SHP77 treated with DMSO at 0.1 percent for 48 hours (cell line): ENCODE measurements at places on chromosomes 7 and 10.

- DNase-seq: no peak
Measured at GRCh38 chr7:1564603-1565022, 5.2 kb downstream of the PSMG3 start.

DNA sequence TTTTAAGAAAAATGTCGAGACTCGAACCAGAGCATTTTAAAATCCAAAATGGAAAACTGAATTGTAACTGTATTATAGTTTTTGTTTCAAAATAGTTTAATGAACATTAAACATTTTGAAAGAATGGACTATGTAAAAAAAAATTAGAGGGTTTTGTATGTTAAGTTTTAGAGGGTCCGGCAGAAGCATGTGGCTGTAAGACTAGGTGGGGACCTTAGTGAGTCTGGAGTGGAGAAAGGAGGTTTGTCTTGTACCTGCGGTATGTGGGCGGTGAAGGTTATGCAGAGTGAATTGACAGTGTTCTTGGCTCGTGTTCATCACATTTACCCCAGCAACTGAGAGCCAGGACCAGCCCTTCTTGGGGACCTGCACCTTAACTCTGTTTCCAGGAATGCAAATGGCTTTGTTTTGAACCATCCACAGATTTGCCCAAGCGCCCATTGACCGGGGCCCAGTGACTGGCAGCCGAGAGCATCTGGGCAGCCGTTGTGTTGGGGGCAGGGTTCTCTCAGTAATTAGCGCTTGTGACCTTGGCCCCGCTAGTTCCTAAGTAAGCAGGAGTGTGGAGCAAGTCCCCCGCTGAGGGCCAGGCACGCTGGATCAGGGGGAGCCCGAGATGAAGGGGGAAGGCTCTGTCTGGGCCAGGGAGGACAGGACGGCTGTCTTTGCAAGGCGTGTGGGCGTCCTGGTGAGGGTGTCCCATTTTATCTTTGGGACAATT lies 1.4 kb upstream of the KLF6 start:
- no peak for DNase-seq

DNA sequence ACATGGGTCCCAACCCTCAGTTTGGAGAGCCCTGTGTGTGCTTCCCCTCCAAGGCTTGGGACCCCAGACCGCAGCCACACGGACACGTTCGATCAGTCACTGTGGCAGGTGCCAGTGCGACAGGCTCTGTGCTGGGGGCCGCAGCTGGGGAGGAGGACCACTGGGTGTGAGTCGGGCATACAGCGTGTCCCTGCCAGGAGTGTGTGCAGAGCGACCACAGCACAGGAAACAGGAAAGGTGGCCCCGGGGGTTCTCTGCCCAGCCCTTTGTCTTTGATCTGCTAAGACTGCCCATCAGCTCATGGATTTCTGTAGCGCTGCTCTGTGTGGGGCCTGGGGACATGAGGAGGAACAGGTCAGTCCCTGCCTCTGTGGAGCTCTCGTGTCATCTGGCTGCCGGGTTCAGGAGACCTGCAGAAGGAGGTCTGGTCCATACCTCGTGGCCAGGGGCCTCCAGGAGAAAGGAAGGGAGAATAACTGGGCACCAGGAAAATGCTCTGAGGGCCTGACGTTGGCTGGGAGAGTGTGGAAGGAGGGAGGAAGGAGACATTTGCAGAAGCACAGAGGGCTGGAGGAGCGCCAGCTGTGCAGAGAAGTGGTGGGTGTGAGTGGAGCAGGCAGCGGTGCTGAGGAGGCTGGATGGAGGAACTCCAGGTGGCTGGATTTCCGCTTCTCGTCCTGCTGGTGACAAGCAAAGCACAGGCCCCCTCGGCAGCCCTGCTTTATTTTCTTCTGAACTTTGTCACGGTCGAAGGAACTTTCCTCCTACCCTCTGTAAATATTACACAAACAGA lies 4.1 kb downstream of the NUDT1 start:
- no peak for DNase-seq

DNA sequence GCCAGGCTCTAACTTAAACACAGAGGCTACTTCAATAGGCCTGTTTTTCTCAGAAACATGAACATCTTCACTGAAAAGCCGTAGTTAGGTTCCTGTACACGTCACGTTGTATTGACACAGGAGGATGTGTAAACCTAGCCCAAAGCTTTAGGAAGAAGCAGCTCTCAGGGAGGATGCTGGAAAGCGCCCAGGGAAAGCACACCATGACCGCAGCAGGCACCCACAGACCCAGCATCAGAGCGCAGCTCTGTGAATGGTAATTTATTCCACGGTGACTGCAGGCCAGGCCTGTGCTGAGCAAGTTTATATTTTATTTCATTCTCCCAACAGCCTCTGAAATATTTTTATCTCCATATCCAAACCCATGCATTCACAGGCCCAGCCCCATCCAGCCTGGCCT lies 51.1 kb downstream of the ASB13 start:
- no peak for DNase-seq

DNA sequence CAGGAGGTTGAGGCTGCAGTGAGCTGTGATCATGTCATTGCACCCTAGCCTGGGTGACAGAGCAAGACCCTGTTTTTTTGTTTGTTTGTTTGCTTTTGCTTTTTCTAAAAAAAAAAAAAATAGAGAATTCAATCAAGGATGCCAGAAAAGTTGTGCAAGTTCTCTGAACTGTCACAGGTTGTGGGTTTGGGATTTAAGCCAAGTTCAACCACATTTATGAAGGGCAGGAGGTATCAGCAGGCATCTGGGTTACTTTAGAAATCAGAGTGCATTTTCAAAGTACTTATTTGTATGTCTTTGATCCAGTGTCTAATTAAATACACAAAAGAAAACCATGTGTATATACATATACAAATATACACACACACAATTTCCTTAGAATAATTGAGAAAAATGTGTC lies 151.2 kb upstream of the MINDY3 start:
- DNase-seq: no peak

DNA sequence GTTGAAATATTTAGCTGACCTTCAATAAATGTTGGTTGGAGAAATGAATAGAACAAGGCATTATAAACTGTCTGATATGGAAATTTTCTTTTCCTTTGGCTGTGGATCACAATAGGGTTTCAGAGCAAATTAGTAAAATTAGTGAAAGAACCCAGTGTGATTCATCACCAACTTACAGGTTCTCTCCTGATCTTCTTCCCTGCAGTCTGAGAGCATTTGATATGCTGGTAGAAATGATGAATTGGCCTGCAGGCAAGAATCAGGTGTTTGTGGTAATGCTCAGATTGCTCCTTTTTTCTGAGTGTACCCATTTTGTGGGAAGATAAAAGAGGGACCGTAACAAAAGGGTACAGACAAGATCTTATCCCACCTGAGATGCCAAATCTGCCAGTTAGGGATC lies 51.9 kb downstream of the BTAF1 start:
- DNase-seq: no peak

- DNase-seq: no peak
Measured at GRCh38 chr10:5760515-5760914, 52.7 kb downstream of the GDI2 start.

DNA sequence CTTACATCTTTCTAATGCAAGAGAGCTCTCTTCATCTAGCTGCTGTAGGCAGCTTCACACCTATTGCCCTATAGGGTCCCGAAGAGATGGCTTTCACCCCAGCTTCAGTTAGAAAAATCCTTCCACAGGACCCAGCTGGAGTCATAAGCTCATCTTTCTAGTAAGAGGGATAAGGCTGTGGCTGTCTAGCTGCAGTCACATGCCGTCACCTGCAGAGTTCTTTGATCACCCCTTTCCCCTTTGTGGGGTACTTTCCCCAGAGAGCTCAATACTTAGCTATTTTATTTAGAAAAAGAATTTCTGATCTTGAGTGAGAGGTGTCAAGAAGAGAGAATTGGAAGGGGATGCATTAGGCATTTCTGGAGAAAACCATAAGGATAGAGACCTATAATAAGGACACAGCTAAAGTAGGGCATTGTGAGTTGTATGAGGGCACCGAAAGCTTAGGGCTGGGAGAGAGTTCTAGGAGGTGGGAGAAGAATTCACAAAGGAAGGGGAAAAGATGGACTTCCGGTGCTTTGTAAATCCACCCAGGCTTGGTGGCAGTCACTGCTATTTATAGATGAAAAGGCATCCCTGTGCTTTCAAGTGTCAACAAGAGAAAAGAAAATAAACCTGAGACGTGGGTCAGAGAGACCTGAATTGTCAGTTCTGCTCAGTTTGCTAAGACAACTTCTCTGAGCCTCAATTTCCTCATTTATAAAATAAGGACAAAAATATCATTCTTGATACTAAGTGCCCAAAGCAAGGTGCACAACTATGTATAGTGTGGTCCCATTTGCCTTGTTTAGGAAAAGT lies 11.1 kb upstream of the ST8SIA6 start:
- no peak for DNase-seq

DNA sequence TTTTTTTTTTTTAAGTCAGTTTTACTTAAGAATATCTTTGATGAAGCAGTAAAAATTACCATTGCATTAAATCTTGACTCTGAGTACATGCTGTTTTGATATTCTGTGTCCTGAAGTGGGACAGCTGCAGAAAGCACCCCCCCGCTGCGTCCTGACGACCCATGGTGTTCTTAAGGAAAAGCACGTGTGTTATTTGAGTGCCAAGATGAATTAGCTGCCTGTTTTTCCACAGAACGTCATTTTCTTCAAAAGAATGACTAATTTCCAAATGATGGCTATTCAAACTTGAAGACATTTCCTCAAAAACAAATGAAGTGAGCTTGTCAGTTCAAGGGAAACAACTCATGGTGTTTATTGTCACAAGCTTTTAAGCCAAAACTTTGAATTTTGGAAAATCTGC lies 45.9 kb downstream of the CREM start:
- no peak for DNase-seq

DNA sequence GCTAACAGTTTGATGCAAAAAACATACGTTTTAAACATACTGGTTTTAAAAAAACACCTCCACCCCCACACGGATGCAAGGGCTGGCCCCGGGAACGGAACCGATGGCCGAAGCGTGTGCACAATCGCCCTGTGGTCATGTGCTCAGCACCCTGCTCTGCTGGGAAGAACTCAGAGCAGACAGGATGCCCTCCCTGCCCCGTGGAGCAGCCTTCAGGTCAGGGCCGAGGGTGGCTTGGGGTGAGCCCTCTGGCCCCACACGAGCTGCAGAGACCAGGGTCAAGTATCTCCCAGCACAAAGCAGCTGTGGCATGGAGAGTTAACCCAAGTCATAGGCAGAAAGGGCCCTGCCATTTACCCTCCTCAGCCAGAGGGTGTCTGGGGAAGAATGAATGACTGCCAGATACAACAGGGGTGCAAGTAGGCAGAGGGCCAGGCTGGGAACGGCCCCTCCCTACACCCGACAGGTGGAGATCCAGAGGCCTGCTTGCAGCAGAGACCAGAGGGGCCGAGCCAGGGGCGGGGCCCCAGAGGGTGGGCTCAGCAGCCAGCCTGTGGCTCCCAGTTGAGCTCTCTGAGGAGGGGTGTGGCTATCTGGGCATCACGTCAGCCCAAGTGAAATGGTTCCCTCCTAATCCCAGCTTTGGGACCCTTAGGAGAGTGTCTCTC lies 56.8 kb downstream of the ZRANB1 start:
- DNase-seq: no peak

DNA sequence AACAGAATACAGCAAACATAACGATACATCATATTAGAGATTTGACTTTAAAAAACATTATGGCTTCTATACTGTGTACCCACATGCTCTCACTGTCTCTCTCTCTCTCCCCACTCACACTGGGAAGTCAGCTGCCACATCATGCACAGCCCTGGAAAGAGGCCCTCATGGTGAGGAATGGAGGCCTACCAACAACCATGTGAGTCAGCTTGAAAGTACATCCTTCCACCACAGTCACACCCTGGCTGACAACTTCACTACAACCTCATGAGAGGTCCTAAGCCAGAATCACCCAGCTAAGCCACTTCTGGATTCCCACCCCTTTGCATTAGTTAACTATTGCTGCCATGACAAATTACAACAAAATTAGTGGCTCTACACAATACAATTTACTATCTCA lies 23.3 kb upstream of the GPR22 start:
- no peak for DNase-seq

GRCh38 chr7:132516042-132516840 lies 60.0 kb downstream of the PLXNA4 start:
- DNase-seq: no peak

DNA sequence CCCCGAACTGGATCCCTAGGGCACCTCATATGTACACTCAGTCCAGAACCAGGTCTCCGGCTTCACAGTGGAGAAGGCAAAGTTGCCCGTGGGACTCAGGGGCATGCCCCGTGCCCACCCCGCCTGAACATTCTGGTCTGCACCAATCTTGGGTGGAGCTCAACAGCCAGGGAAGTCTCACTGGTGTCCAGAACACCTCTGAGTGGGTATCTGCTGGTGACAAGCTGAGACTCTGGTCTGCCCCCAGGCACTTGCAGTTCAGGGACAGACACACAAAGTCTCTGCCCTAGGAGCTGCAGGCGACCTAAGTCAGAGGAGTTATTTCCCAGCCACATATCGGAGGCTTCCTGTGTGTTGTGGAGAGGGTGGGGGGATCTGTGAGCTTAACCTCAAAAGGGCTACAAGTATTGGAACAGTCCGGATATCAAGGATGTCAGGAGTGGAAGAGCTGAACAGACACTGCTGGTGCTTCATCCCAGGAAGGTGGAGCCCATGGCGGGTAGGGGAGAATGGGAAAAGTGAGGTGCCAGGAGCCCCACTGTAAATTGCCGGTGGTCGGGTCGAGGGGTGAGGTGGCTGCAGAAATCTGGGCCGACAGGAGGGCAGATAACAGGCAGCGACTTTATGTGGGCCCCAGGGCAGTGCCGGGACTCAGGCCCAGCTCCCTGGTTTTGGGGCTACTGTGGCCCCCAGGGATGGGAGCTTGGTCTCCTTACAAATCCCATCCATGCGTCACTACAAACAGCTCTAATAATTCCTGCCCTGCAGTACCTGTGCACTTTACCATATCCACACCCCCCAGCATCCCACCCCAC lies 8.6 kb upstream of the TLX1 start:
- no peak for DNase-seq

GRCh38 chr10:20648263-20648874 lies 248.7 kb downstream of the NEBL start:
- DNase-seq: no peak

DNA sequence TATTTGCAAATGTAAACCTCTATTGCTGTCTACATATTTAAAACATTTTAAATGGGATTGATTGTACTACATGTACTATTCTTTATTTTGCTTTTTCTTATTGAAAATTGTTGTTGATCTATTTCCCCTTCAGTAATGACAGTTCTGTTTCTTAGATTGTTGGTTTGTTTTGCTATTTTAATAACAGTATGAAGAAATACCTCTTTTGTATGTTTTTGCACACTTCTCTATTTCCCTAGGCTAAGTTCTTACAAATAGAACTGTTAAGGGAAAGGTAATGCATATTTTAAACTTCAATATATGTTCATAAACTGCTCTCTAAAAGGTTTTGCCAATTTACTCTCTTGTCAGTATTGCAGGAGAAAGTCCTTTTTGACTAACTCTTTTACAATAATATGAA lies 195.0 kb upstream of the PRPS1L1 start:
- DNase-seq: no peak

- DNase-seq: no peak
Measured at GRCh38 chr10:110413049-110413783, 84.5 kb upstream of the DUSP5 start.

- no peak for DNase-seq
Measured at GRCh38 chr10:49081547-49082275, 33.6 kb downstream of the VSTM4 start.
